Spinal cord (tissue), 10 donors: ENCODE measurements at places on chromosomes 16 and 17.
A peak's percentile ranks its signal among the peaks of the same experiment; 100 is the strongest.

GRCh38 chr16:77736879-77737278, 14.6 kb downstream of the NUDT7 start:
- DNase-seq, result no peak

- DNase-seq, result no peak
Observed at GRCh38 chr16:87830673-87831420, 38.5 kb downstream of the SLC7A5 start.

GRCh38 chr17:80277751-80278671, 17.4 kb downstream of the RNF213 start:
- DNase-seq, result no peak

- DNase-seq, result peak; percentile 43
Observed at GRCh38 chr17:58728798-58729197, 26.9 kb upstream of the PPM1E start.
